Stimulated activated CD8-positive, alpha-beta memory T cell treated with anti-CD3 and anti-CD28 coated beads, Interleukin-4, amount 100 ng/mL, for 4 hours (primary cell): ENCODE measurements at places on chromosomes 4 and X.

DNA sequence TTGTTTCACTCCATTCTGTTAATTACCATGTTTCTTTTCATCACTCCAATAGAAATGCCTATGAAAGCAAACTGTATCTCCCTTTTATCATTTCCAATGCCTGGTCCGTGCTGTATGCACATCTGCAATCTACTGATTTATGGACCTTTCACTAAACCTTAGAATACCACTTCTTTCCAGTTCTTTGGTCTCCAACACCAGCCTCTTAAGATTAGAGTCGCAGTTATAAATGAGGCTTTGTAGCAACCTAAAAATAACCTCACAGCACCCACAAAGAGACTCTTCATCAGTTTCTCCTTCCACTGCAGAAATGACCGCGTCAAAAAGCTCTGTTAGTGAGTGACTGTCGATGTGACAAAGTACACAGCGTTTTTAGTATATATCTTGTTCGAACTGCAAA, 282.6 kb downstream of the ADGRA3 start:
- no peak for DNase-seq

DNA sequence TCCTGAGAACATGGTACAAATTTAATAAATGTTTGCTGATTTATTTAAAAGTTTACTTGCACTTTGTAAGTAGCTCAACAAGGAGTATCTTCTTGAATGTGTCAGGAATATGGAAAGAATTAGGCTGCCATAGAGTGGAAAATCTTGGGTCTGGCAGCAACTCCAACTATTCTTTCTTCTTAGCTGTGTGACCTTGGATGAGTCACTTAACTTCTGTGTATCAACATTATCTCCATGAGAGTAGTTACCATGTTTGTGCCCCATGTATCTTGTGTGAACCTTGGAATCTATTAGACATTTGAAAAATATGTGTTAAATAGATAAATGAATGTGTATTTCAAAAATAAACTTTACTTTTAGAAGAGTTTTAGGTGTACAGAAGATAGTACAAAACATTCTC, 348.8 kb downstream of the GBA3 start:
- no peak for DNase-seq

- no peak for DNase-seq
Observed at GRCh38 chr4:109053257-109053656, 249.2 kb downstream of the COL25A1 start.

DNA sequence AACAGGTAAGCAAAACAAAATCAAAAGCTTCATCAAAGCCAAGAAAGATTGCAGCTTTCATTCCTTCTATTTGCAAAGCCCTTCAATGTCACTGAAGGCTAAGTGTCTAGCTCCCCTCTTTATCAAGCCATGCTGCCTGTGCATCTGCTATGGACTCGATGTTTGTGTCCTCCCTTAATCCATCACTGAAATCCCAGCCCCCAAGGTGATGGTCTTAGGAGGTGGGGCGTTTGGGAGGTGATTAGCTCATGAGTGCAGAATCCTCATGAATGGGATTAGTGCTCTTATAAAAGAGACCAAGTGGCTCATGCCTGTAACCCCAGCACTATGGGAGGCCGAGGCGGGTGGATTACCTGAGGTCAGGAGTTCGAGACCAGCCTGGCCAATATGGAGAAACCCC, 6.9 kb upstream of the TRIM2 start:
- DNase-seq, result no peak

- DNase-seq, result no peak
Observed at GRCh38 chr4:68948044-68948743, 3.4 kb downstream of the UGT2A3 start.

GRCh38 chr4:2886161-2886560, 42.5 kb downstream of the ADD1 start:
- DNase-seq, result no peak

DNA sequence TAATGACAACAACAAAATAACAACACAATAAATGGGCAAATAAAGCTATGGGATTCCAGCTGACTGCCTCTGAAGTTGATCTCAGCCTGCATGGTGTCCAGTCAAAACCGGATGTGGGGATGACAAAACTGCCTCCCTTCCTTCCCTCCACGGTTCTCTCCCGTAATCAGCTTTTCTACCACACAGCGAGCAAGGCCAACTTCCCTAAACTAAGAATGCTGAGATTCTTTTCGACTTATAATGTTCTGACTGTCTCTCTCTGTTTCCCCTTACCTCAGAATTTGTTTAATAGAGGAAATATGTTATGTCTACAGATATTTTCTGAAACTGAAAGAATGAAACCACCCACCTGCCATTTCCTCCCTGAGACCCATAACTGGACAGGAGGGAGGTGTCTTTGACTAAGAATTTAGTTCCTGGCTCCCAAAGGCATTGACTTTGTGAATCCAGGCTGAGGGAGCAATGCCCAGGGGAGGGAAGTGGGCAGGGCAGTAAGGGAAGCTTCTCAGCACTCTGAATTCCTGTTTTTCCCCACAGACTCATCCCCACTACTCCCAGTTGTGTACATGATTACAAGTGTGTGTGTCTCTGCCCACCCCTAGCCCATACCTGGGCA, 1.0 kb upstream of the TLR1 start:
- no peak for DNase-seq

DNA sequence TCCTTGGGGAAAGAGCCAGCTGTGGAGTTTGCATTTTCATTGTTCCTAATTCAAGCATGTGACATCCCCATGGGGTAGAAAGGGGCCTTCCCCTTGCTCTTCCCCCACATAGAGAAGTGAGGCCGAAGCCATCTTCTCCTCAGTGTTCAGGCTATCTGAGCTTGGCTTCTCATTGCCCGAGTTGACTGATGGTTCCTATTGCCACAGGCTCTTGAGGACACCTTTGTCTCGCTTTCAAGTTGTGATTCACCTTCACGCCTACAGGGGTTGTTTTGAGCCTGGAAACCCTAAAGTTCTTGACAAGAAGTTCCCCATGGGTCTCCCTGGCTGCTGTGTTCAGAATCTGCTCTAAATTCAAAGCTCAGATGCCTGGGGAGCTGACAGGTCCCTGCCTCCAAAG, 25.0 kb downstream of the CCNQ start:
- no peak for DNase-seq

- DNase-seq, result no peak
Observed at GRCh38 chr4:186699298-186699697, 24.4 kb downstream of the FAT1 start.

DNA sequence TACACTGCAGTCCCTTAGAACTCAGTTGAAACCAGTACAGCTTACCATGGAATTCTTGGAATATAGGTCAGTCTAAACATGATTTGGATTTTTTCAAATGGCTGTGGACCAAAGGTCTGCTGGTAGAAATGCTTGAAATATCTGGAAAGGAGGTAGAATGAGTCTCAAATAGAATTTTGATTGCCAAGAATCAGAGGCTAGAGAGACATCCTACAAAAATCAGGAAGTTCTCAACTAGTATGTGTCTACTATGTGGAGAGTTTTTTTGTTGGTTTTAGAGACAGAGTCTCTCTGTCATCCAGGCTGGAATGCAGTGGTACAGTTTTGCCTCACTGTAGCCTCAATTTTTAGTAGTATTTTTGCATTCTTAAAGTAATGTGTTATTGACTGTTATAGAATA, 53.6 kb downstream of the PAQR3 start:
- DNase-seq, result no peak

- no peak for DNase-seq
Observed at GRCh38 chr4:179597301-179597700, 2155.1 kb upstream of the AGA start.

GRCh38 chr4:98484031-98484430, 174.4 kb downstream of the TSPAN5 start:
- no peak for DNase-seq

GRCh38 chr4:86586626-86587380, 7.3 kb upstream of the PTPN13 start:
- no peak for DNase-seq

DNA sequence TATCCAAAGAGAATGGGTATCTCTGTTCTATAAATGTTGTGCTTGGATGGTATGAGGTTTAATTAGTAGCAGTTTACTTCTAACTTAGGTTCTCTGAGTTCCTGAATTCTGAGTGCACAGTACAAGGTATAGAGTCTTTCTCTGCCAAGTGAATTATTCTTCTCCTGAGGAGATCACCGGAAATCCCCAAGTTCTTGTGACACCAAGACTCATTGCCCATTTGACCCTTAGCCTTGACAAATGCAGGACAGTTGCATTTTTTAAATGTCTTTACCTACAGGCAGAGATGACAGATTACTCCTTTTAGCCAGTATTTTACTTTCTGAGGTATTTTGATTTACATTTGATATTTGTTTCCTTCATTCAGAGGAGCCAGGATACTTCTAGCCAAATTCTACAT, 72.9 kb downstream of the MAOA start:
- no peak for DNase-seq

DNA sequence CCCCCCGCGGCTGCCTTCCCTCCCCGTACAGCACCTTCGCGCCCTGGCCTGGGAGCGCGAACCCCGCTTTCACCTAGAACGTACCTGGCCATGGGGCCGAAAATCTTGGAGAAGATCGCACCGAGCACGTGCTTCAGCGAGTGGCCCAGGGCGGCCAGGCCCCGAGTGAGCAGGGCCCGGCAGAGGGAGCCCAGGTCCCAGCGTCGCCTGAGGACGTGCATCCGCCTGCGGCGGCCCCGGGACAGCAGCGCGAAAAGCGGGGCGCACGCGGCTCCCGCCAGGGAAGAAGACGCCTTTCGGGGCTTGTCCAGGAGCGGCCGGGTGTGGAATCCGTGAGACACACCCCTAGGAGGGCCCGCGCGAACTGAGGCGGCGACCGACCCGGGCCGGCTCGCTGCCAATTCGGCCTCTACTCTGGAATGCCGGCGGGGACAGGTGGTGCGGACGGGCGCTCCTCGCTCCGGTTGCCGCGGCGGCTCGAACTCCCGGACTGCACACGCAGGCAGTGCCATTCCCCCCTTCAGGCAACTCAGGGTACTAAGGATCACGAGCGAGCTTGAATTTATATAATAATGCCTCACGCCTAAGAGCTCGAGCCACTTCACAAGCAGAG, at the start of gene HS6ST2:
Gene HS6ST2, minus strand, starts transcription at position 539 of the 613 bp plus-strand sequence.
- DNase-seq, result no peak

DNA sequence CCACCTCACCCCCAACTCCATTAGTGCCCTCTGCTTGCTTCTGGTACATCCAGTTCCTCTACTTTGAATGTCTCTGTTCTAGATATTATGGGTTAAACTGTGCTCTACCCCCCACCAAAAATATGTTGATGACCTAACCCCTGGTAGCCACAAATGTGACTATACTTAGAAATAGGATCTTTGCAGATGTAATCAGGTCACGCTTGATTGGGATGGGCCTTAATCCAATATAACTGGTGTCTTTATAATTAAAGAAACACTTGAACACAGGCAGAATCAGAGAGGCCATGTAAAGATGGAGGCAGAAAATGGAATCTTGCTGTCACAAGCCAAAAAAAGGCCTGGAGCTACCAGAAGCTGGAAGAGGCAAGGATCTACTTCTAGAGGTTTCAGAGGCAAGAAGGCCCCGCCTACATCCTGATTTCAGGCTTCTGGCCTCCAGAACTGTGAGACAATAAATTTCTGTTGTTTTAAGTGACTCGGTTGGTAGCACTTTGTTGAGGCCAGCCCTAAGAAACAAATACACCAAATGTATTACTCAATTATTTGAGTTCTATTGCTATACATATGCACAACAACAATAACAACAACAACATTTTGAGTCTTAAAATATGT, 220.0 kb downstream of the PPP3CA start:
- no peak for DNase-seq

GRCh38 chrX:17053502-17053901, 107.0 kb downstream of the REPS2 start:
- DNase-seq, result no peak

GRCh38 chrX:39626749-39627148, 471.0 kb downstream of the BCOR start:
- no peak for DNase-seq

DNA sequence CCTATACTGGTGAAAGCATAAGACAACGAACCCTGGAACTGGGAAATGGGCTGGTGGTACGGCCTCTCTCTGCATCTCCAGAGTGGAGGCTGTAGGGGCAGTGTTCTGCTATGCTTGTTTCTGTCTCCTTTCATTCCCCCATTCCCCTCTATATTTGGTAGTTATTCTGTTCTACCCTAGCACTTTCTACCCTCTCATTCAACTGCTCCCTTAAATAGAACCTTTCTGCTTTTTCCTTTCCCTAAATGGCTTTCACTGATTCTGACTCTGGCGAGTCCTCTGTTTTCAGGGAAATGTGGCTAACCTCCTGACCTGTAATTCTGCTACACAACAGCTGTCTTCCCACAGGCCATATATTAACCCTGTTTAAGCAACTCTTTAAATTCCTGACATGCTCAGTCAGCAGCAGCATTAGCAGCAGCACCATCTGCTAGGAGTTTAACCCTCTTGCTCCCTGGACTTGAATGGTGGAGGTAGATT, 94.2 kb downstream of the CXCL13 start:
- no peak for DNase-seq

GRCh38 chr4:10743357-10743756, 58.8 kb upstream of the CLNK start:
- no peak for DNase-seq

DNA sequence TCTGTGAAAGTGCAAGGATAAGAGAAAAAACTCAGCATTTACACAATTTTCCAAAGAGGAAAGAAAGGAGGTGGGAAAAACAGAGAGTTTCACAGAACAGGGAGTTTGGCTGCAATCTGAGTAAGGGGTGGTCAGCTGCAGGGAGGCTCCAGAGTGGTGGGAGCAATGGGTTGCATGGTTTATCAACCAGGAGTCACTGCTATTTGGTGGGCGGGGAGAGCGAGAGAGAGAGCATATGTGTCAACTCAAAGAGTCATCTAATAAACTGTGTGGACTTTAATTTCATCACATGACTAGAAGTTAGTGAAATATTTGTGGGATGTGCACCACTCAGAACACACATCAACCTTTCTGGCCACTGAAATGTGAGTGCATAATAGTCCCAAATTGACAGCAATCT, 94.6 kb downstream of the FAM13A start:
- DNase-seq, result no peak

DNA sequence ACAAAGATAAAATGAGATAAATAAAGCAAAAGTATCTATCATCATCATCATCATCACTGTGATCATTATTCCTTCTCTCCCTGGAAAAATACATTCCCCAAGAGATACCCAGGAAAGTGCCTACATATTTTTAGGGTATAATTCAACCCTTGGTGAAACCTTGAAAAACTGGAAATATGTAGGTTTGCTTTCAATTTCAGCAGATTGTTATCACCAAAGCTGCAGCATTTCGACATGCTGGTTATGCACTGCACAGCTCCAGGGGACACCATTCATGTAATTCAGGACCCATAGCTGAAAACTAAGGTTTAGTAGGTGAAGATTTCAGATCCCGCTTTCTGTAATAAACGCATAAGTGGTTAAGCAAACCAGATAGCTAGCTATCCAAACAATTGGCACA, 28.4 kb upstream of the FBXW7 start:
- no peak for DNase-seq
